ENCODE measurements at places on chromosomes 13 and 19. TPM values are rescaled to one million over a fixed set of nuclear protein-coding genes. Genes with fewer than 3 reads are reported as not detected.

LYPD5 gene
- total RNA-seq = 2.0 TPM

CXCL17 gene
- total RNA-seq = not detected

GRCh38 chr13:36710396-36710795 is 36.6 kb downstream of the SERTM1 start:
- no peak for DNase-seq
- no peak overlapping the region for H3K4me3 ChIP-seq
- H3K4me1 ChIP-seq = no peaks in the 10 kb centered on the region
- no peaks in the 10 kb centered on the region for H3K36me3 ChIP-seq

- H3K27ac ChIP-seq = no peak overlapping the region
- H3K27me3 ChIP-seq = peaks cover 6% of the 10 kb centered on the region
- no peak overlapping the region for H3K4me3 ChIP-seq
- DNase-seq = no peak
- no peaks in the 10 kb centered on the region for H3K36me3 ChIP-seq
Observed at GRCh38 chr13:79593641-79594275, 112.8 kb downstream of the NDFIP2 start.
